ENCODE measurements at places on chromosomes 5 and 9. TPM values are rescaled to one million over a fixed set of nuclear protein-coding genes. Genes with fewer than 3 reads are reported as not detected.

DNA sequence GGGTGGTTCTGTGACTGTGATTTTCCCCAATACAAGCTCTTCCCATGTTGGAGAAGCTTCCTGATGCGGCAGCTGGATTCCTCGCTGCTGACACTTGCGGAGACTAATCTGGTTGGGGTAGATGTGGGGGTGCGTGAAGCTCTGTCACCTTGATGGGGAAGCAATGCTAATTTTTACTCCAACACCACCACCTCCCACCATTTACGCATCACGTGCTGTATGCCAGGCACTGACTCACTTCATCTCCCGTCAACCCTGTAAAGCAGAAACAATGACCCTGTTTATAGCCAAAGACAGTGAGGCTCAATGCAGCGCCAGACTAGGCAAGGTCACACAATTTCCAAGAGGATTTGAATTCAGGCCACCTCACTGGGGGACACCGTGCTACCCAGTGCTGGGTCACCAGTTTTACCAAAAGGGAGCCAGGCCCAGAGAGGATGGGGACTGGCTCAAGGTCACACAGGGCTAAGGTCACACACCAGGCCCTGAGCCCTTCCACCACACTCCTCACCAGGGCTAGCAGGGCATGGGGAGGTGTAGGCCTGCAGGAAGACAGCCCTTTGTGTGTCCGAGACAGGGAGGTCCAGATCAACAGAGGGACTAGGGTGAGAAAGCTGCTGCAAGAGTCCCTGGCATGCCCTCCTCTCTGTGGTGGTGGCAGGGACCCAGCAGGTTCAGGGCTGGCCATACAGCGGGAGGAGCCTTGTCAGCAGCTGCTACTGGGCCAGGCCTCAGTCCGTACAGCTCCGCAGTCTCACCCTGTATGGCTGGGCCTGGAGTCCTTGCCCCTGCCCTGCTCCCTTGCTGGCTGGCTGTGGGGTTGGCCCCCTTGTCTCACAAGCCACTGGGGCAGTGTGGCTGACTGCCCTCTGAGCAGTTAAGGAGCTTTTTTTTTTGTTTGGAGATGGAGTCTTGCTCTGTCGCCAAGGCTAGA lies 3.3 kb downstream of the STKLD1 start:
- DNase-seq: no peak

DNA sequence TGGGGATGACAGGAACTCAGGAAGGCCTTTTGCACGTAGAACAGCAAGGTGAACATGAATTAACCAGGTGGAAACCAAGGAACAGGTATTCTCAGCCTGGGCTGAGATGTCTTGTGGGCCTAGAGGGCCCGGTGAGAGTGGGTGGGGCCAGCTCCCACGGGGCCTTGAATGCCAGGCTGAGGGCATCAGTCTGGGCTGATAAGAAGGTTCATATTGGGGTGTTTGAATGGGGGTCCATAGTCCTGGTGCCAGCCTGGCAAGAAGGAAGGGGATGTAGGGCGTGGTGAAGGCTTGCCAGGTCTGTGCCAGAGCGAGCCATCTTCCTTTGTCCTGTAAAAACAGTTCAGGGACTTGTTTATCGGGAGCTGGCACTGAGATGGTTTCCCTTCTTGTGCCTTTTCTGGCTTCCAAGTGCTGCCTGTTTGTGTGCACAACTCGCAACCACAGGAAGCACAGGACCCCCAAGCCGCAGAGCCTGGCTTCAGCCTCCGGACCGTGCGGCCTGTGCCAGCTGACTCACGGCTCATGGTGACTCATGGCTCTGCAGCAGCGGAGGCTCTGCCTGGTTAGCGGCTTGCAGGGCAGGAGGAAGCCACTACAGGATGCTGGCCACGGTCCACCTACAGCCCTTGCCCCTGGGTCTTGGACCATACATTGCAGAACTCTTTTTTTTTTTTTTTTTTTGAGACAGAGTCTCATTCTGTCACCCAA lies 2.4 kb downstream of the CARD19 start:
- DNase-seq: no peak

DNA sequence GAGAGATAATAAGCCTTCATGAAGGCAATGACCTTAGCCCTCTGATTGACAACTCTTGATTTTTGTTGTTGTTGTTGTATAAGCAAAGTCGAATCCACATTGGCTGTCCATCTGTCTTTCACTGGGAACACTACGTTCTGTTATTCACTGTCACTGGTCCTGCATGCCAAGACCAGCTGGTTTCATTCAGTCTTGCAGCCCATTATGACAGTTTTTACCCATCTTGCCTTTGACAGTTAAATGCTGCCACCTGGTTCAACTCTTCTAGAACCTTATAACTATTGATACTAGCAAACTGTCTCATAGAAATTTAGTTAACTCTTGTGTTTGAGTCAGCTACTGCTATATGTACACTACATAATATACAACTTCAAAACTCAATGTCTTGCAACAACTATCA lies 382.3 kb upstream of the CDH10 start:
- DNase-seq: no peak

GRCh38 chr5:155898284-155898683 lies 428.7 kb upstream of the SGCD start:
- no peak for DNase-seq

- no peak for DNase-seq
Measured at GRCh38 chr5:181204113-181204825, 727 bp downstream of the TRIM7 start.

DNA sequence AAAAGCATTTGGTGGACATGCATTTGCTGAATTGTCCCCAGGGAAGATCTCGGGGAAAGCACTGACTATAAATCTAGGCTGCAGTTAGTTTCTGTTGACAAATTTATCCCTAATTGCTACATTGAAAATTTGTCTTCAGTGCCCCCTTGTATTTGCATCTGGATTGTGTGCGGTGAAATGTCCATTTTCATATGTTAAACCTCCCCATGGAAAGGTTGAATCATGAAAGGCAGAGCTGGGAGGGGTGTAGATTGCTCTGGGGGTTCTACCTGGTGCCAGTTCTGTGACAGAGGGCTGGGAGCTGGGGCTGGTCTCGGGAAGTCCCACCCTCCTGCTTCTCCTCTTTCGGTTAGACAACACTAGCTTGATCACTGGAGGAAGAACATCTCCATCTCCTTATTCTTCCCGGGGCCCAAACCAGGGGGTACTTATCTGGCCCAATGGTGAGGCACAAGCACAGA lies 101.9 kb downstream of the GADD45G start:
- no peak for DNase-seq

- DNase-seq: no peak
Measured at GRCh38 chr5:65185468-65185867, 296.3 kb downstream of the ADAMTS6 start.

DNA sequence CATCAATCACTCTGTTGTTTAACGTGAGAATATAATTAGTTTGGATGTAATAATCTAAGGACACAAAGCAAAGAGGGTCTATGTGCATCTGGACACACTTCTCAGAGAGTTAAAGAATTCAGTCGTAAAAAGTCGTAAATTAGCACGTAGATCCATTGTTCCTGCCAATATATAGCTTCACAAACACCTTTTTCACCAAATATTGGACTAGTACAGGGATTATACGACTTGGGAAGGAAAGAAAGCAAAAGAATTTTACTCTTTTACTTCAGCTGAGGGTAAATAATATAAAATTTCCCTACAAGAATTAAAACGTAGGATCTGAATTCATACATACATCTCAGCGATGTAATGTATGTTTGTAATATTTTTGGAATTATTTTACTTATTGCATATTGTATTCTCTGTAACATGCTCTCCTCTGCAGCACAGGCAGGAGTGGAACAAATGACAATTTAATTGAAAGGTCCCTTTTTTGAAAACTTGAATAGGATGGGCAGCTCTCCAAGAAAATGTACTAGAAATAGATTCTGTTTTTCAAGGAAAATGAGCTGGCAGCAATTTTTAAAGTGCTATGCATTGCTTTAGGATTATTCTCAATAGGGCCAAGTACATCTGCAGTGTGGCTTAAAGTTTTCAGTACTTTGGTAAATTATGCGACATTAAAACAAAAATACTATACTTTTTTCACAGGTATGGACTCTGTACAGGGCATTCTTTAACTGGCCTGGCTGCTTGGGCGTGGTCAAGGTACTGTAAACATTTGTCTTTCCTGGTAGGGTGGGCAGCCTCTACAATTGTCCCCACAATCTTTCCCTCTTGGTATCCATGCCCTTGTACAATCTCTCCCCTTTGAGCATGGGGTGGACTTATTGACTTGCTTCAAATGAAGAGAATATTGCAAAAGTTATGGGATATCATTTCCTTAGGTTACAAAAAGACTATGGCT lies 39.7 kb upstream of the HSD17B4 start:
- DNase-seq: no peak

SLC27A6 gene
- total RNA-seq: not detected

C9 gene
- total RNA-seq: not detected

PRSS3 gene
- not detected for total RNA-seq

IGIP gene
- 3.2 TPM for total RNA-seq

ANKDD1B gene
- 0.57 TPM for total RNA-seq

Measured in T-helper 17 cell (primary cell).